ENCODE measurements at places on chromosomes 13 and 19.

GRCh38 chr19:38737921-38738737, 6.1 kb downstream of the CAPN12 start:
- DNase-seq: no peak

- DNase-seq: no peak
Measured at GRCh38 chr13:50766013-50766412, 77.5 kb downstream of the DLEU7 start.

GRCh38 chr13:112803422-112803821, 113.6 kb downstream of the ATP11A start:
- DNase-seq: no peak

- DNase-seq: no peak
Measured at GRCh38 chr19:41925208-41926003, 2.8 kb downstream of the ERFL start.

DNA sequence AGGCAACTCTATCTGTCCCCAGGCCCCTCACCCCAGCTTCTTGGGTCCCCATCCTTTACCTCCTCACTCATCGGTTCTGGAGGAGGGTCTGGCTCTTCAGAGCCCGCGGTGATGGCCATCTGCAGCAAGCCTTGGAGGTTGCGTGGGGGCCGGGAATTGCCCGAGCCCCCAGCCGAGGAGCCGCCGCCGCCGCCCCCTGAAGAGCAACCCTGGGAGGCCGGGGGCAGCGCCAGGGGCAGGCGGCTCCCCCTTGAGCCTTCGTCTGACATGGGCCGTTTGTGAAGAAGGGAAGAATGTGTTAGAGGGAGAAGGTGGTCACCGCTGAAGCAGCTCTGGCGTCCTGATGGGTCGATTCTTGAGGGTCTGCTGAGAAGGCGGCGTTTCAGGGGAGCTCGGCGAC, 570 bp downstream of the HSPBP1 start:
- no peak for DNase-seq

- no peak for DNase-seq
Measured at GRCh38 chr19:50669302-50670101, 20.3 kb downstream of the C19orf81 start.

GRCh38 chr13:36834299-36834698, 15.3 kb downstream of the RFXAP start:
- no peak for DNase-seq

DNA sequence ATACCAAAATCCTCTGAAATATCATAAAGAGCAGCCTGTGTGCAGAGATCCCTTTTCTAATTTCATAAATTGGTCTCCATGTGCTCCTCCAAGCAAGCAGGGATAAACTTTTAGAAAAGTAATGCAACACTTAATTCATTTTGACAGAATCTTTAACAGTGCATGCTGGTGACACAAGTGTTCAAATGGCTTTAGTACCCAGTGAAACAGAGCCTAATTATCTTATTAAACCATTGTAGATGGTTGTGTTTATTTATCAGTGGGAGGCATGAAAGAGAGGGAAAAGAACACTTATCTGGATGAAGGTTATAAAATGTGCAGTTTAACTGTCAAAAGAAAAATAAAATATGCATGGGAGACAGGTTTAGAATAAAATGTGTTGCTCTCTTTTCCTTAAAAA, 945.0 kb upstream of the PCDH20 start:
- DNase-seq: peak; percentile 64

DNA sequence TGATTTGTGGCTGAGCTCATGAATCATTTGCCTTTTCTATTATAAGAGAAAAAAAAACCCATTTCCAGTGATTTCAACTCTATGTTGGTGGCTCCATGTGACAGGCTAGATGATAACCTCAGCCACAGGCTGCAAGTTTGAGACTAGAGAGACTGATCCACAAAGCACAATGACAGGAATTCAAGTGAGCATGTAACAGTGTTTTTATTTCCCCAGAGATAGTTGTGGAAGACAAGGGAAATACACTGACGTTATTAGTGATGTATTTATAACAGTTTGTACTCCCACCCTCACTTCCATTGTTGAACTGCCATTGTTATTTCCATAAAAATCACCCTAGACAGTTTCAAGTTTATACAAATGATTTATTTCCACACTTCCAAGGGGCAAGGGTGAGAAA, 27.9 kb upstream of the EDNRB start:
- DNase-seq: no peak

DNA sequence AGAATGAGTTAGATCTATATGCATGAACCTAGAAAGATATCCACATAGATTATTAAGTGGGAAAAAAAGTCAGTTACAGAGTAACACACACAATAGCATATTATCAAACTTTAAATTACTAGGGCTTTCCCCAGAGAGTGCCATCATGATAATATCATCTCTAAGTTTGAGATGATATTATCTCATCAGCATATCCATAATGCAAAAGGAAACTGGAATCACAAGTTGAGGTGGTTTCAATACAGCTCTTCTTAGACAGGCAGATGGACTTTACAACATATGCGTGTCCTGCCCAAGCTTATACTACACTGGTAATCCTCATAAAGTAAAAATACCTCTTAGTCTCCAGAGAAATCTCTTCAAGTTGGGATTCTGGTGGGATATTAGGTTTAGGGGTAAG, 236.2 kb upstream of the SERP2 start:
- DNase-seq: no peak

GRCh38 chr13:30394751-30395191, 27.5 kb upstream of the UBE2L5 start:
- DNase-seq: no peak

DNA sequence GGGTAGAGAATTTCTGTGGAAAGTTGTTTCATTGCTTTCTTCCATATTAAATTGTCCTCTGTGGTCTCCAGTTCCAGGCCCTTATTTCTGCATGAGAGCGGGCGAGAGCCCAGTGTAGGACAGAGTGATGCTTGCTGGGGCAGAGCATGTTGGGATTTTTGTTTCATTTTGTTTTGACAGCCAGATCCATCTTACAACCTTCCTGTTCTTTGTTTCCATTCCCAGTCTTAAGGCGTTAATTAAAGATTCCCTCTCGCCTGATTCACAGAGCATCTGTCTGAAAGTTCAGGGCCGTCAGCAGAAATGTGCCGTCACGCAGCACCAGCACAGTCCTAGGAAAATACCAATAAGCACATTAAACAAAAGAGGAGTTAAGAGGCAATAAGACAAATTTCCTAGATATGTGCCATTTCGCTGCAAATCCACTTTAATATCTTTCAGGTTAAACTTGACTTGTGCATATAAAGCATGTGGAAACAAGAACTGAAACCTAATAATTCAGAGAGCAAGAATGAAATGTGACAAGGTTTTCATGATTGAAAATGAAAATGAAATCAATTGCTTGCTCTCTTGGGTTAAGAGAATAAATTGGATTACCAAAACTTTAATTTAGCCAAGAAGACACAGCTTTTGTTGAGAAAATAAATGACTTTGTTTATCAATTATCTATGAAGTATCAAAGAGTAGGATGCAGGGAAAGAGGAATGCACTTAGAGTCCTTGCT, 210.7 kb upstream of the SLC10A2 start:
- DNase-seq: no peak

GRCh38 chr13:74061926-74062595, 72.1 kb downstream of the KLF12 start:
- no peak for DNase-seq

DNA sequence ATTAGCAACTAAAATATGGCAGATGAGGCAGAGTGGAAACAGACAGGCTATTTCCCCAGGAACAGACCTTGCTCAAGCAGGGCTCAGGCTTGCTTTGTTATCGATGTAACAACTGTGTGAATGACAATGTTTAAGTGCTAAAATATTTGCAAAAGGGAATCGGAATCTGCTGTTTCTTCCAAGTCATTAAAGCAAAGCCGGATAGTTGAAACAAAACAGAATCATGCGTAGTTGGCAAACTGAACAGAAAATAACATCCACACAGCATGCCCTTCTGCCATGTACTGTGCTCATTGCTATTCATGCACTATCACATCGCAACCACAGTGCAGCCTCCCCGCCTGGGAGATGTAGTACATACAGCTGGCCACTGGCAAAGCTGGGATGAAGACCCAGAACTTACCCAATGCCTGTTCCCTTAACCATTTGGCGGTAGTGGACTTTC, 799.1 kb downstream of the DIAPH3 start:
- DNase-seq: no peak

DNA sequence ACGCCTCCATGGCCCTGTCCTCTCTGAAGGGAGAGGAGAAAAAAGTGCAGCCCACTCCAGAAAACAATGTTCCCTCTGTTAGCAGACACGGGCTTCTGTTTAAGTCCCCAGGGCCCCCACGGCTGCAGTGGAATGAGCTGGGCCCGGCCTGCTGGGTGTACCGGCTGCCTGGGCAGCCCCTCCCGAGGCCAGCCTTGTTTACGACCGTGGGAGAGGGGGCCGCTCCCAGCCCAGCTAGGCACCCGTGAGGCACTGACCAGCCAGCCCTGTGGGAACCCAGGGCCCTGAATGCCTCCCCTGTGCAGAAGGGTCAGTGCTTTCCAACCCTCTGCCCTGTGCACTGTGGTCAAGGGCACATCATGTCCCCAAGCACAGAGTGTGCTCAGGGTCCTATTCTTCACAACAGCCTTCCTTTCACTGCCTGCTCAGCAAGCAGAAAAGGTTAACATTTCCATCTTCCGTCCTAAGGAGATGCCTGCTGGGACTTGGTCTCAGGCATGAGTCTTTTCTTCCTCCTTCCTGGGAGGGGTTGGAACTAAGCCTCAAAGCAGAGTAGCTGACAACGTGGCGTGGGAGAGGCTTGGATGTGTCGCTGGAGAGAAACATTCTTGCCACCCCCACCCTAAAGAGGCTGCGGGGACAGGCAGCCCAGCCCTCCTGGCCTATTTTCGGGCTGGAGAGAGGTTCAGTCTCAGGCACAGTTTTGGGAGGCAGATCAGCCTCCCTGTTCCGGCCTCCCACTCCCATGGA, 90.1 kb downstream of the RGCC start:
- no peak for DNase-seq

GRCh38 chr19:21022996-21023395, 2.5 kb downstream of the ZNF430 start:
- no peak for DNase-seq

DNA sequence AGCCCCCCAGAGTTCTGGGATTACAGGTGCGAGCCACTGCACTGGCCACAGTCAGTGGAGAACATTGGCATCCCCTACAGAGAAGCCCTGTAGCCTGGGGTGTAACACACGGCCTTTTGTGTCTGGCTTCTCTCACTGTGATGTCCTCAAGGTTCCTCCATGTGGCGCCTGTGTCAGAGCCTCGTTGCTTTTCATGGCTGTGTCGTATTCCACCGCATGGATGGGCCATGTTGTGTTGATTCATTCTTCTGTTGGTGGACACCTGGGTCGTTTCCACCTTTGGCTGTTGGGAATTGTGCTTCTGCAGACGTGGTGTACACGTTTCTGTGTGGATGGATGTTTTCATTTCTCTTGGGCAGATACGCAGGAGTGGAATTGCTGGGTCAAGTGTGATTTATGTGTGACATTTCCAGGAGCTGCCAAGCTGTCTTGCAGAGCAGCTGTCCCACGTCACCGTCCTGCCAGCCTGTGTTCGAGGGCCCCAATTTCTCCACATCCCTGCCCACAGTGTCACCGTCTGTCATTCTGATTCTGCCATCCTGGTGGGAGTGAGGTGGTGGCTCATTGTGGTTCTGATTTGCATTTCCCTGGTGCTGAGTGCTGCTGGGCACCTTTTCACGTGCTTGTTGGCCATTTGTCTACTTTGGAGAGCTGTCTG, 59.4 kb downstream of the KDM4B start:
- no peak for DNase-seq

DNA sequence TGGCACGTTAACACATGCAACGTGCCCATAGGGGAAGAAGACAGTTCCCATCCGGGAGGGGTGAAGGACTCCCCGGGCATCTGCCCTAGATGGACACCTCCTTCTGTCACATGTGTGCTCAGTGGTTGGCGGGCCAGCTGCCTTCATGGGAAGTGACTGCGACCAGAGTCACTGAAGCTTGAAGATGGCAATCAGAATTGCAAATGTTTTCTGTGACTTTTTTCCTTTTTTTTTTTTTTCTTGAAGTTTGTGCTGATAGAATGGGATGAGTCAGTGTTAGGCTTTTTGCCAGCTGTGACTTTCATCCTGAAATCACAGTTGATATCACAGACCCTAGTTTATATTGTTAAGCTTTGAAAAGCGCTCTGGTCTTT, 109.2 kb upstream of the MCF2L start:
- no peak for DNase-seq

- DNase-seq: no peak
Measured at GRCh38 chr19:12482509-12482886, 2.1 kb downstream of the ZNF709 start.

- peak; percentile 17 for DNase-seq
Measured at GRCh38 chr13:38564256-38565150, 122.4 kb upstream of the FREM2 start.

DNA sequence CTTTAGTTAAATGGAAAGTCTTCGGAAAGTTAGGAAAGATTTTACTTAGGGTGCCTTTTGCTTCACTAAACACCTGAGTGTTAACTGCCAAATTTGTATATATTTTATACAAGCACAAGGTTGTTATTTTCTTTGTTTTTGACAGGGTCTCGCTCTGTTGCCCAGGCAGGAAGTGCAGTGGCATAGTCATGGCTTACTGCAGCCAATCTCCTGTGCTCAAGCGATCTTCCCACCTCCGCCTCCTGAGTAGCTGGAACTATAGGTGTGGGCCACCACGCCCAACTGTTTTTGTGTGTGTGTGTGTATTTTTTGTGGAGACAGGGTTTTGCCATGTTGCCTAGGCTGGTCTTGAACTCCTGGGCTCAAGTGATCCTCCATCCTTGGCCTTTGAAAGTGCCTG, 16.2 kb downstream of the KCTD4 start:
- no peak for DNase-seq

- no peak for DNase-seq
Measured at GRCh38 chr13:113586661-113587479, 2.3 kb downstream of the TFDP1 start.

GRCh38 chr19:34733266-34733745, 737 bp upstream of the ZNF181 start:
- DNase-seq: peak; percentile 56

DNA sequence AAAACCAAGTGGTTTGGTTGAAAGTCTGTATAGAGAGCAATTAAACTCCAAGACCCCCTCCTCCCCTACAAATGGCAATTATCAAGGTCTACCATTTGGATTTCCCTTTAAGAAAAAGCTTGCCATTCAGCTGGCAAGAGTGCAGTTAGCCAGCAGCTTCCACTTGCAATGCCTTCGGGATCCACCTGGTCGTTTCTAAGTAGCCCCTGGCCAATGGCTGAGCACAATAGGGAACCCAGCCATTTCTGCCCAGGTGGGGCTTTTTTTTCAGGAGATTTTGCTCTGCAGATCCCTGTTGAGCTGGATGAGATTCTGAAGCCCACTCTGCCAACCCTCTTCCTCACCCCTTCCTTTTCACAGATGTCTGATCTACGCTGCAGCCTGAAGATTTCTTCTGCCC, 26.3 kb downstream of the TGDS start:
- no peak for DNase-seq
